ENCODE measurements at places on chromosomes 13 and 19. TPM values are rescaled to one million over a fixed set of nuclear protein-coding genes. Genes with fewer than 3 reads are reported as not detected.

The ADAT3 gene
- 10.6 TPM for total RNA-seq

The KLF1 gene
- 0.20 TPM for total RNA-seq

The SYNGR4 gene
- not detected for total RNA-seq

The PAF1 gene
- 43.8 TPM for total RNA-seq

The ZNF536 gene
- not detected for total RNA-seq

The GNG8 gene
- total RNA-seq, result not detected

The FGF22 gene
- 0.12 TPM for total RNA-seq

Data from activated CD4-positive, alpha-beta T cell treated with anti-CD3 and anti-CD28 coated beads, Interleukin-2, amount 10 ng/mL, durations not matched to agents 7 days and 5 days (primary cell).